ENCODE measurements at places on chromosomes 16 and 17.
A peak's percentile ranks its signal among the peaks of the same experiment; 100 is the strongest.

DNA sequence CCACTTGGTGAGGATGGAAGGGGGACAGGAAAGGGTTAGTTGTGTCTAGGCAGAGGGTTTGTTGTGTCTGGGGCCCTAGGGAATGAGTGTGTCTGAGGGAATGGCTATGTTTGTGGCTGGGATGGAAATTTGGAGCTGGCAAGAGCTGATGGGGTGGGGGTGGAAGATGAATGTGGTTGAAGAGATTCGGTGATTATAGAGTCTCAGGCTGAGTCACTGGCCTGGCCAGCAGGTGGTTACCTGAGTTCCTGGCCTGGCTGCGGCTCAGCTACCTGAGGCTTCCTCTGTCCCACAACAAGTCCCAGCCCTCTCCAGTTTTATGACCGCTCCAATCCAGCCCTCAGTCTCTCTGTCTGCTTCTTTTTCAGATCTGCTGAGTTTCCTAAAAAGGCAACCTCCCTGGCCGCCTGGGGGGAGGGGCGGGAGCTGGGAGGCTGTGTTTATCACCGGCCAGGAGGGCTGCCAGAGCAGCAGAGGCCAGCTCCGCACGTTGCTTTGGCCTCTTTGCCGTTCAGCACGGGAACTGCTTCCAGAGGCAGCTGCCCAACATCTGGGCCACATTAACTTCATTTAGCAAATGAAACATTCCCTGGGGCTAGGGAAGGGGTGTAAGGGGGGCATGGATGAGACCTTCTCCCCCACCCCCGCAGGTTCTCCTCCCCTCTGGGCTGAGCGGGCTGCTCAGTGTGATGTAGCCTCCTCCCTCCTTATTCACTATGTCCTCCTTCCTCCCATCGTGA, 21.8 kb downstream of the ITGB3 start:
- H3K27me3 ChIP-seq, result no peaks in the 10 kb centered on the region
- DNase-seq, result peak; percentile 91
- peaks cover 9% of the 10 kb centered on the region for H3K4me1 ChIP-seq
- H3K4me3 ChIP-seq, result peak overlapping the region; percentile 10
- H3K27ac ChIP-seq, result no peak overlapping the region

DNA sequence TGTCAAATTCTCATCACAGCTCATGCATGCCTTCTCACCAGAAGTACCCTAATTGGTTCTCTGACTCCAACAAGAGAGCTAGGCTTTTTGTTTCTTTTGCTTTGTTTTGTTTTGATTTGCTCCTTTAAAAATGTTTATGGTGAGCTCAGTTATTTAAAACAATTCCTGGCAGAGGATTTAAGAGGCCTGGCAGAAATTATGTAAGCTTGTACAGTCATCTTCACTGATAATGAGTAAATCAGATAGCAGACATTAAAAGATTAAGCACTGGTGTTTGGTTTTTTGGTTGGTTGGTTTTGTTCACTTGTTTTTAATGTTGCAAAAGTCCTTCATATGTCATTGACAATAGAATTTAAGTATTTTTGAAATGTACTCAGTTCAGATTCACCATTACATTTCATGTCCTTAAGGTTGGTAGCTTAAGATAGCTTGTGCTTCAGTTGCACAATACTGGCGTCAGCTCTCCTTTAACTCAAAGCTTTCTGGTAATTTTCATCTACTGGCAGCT, 378.9 kb downstream of the CDH13 start:
- peaks cover 12% of the 10 kb centered on the region for H3K4me1 ChIP-seq
- H3K27me3 ChIP-seq, result no peaks in the 10 kb centered on the region
- no peaks in the 10 kb centered on the region for H3K36me3 ChIP-seq
- DNase-seq, result no peak

DNA sequence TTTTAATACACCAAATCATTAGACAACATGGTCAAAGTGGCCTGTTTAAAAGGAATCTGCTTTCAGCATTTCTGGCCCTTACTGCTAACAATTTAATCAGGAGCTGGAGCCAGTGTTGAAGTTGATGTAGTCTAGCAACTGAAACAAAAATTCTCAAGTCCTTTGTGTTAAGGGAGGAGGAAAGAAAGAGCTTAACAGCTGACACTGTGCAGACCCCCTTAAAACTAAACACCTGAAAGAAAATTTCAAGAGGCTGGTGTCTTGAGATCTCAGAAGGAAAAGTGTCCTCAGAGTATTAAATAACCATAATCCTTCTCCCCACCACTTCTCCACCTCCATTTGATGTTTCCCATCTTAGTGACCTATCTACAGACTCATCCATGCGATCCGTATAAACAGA, 232.1 kb downstream of the FTO start:
- no peak overlapping the region for H3K27ac ChIP-seq
- H3K27me3 ChIP-seq, result no peaks in the 10 kb centered on the region
- H3K4me3 ChIP-seq, result no peak overlapping the region

- H3K36me3 ChIP-seq, result no peaks in the 10 kb centered on the region
- H3K27ac ChIP-seq, result no peak overlapping the region
- H3K4me3 ChIP-seq, result no peak overlapping the region
Measured at GRCh38 chr17:3981455-3981854, 17.2 kb upstream of the ATP2A3 start.

DNA sequence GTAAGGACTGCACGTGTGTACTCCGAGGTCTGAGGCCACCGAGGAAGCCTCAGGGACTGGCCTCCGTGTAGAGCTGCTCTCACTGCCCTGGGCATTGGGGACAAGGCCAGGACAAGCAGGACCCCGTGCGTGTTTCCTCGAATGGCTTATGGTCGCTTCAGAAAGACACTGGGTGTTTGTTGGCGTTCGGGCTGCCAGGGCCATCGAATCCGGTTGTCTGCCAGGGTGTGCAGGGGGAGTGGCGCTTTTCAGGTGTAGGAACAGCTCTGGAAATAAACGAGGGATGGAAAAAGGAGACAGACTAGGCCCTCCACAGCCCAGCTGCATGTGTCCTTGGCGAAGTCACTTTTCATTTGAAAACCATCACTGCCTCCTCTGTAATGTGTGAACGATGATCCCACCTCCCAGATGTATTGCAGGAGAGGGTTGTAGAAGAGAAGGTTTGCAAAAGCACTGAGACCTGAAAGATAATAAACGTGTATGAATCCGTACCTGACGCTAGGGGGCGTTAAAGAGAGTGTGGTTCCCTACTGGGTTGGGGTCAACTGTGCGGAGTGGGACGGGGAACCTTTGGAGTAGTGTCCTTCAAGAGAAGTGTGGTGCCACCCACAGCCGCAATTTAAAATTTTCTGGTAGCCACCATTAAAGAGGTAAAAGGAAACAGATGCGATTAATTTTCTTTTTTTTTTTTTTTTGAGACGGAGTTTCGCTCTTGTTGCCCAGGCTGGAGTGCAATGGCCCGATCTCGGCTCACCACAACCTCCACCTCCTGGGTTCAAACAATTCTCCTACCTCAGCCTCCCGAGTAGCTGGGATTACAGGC, 2.1 kb upstream of the ZSCAN10 start:
- H3K27ac ChIP-seq, result no peak overlapping the region
- H3K27me3 ChIP-seq, result no peaks in the 10 kb centered on the region
- peaks cover 2% of the 10 kb centered on the region for H3K36me3 ChIP-seq
- H3K4me1 ChIP-seq, result peaks cover 10% of the 10 kb centered on the region

GRCh38 chr16:19874026-19874425, 10.6 kb downstream of the GPRC5B start:
- H3K27me3 ChIP-seq, result no peaks in the 10 kb centered on the region
- H3K4me1 ChIP-seq, result peaks cover 4% of the 10 kb centered on the region
- H3K4me3 ChIP-seq, result no peak overlapping the region
- no peak for DNase-seq
- H3K36me3 ChIP-seq, result peaks cover 33% of the 10 kb centered on the region

DNA sequence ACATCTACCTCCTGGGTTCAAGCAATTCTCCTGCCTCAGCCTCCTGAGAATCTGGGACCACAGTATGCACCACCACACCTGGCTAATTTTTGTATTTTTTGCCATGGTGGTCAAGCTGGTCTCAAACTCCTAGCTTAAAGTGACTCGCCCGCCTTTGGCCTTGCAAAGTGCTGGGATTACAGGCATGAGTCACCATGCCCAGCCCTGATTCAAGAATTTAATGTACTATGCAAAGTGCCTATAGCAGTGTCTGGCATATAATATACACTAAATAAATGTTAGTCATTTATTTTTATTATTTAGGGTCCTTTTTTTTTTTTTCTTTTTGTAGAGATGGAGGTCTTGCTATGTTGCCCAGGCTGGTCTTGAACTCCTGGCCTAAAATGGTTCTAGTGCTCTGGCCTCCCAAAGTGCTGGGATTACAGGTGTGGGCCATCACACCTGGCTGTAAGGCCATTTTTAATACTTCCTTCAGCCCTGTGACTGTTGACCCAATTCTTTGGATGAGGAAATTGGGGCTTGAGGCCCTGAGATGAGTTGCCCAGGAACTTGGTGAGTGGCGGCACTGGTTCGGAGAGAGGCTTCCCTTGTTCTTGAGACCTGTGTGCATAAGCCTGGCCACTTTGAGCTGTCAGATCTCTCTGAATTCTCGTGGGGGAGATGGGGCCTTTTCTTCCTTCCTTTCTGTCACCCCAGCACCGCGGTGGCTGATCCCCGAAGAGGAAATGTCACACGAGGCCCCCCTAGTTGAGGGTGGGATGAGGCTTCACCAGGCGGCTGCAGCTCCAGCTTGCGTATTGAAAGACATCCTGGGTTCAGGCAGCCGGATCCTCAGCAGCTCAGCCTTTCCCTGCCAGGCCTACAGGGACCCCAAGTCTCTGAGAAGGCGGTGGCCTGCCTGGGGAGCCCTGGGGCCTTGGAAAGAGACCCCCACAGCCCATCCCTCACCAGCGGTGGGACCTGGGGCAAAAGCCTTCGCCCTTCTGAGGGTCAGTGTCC, 38.7 kb downstream of the LAT start:
- H3K27me3 ChIP-seq, result no peaks in the 10 kb centered on the region
- DNase-seq, result no peak
- H3K4me3 ChIP-seq, result no peak overlapping the region
- no peak overlapping the region for H3K27ac ChIP-seq

Measured in endodermal cell (in vitro differentiated cells).